ENCODE measurements at places on chromosomes 11 and 22.

DNA sequence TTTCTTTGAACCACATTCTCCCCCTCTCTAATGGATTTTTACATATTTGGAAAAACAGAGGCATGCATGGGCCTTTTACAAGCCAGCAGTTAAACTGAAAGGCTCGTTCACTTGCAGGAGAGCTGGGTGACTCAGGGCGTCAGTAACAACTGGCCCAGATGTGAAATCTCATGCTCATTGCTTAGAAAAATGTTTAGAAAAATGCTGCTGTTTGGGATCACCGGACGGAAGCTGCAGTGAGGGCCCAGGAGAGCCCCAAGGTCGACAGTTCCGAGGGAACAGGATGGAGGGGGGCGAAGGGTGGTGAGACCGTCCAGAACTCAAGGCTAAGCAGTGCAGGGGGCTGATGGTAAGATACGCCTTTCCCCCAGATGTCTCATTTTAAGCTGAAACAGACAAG lies 41.7 kb upstream of the SMTN start:
- no peak for DNase-seq

GRCh38 chr11:107050121-107050520 lies 31.8 kb upstream of the GUCY1A2 start:
- DNase-seq = no peak

DNA sequence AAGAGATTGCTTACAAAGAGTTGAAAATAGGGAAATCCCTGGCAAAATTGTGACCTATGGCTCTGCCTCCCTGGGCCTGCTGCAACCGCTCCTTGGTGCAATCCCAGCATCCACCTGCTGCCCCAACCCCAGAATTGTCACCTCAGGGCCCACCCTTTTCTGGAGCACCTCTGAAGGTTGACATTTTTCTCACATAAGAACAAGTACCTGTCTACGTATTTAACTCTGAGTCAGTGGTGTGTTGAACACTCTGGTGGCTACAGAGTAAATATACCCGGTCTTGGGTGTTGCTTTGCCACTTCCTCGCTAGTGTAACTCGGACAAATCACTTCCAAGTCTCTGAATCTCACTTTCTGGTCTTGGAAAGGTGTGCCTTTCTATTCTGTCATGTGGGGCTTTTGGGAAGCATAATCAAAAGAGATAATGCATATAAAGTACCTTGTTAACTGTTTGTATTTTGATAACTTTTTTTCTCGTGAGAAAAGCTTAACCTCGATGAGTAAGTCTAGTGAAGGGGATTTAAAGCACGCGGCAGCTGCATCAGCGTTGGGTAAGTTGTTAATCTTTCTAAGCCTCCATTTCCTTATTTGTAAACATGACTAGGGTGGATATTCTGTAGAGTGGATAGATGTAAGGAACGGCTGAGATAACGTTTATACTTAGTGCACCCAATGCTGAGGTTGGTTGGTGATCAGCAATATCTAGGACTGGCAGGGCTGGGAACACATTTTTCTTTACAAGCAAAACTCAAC lies 881.2 kb downstream of the OPCML start:
- DNase-seq = no peak

DNA sequence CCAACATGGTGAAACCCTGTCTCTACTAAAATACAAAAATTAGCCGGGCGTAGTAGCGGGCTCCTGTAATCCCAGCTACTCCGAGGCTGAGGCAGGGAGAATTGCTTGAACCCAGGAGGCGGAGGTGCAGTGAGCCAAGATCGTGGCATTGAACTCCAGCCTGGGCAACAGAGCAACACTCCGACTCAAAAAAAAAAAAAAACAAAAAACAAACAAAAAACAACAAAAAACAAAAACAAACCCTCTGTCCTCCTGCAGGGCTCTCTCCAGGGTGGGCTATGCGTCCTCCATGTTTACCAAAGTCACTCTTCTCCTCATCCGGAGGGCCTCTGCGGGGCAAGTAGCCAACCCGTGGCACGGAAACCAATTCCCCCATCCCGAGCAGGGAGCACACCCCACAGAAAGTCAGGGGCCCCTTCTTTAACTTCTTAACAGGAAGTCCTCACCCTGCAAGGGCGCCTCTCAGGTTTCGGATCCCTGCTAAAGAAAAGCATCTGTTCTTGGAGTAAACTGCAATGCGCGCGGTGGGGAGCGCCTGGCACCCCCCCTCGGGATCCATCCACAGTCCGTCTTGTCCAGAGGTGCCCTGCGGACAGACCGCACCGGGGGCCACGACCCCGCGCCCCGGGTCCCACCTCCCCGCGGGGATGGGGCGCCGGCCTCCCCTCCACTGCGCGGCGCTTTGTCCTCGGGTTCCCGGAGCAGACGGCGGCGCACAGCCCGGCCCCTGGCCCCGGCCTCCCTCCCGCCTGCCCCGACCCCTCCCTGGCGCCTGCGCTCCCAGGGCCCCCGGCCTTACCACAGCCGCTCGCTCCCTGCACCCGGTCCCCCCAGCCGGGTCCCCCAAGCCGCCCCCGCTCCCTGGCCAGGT lies 712 bp downstream of the CERK start:
- no peak for DNase-seq

DNA sequence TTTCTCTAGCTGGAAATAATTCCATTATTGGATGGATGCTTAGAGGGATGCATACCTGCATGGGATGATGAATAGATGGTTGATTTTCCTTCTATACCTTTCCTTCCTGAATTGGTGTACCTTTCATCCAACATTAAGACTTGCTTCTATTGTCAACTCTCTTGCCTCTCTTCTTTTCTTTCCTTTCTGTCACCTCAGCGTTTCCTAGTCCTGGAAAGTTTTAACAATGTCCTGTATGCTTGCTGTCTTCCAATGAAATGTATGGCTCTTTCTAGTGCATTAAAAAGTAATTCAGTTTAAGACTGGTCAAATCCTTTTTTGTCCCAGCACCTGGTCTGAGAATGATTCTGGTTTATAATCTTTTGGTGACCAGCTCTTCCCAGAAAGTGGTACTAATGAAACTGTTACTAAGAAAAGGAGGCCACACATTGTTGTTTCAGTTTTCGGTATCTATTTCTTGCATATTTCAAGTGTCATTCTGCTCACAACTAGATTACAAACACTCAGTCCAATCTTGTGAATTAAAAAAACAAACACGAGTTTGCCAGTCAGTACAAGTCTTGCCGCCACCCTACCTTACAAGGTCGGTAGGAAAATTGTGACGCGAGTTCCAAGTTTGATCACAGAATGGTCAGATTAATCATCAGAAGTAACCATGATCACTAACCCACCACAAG lies 8.0 kb downstream of the POU2AF1 start:
- DNase-seq = no peak

DNA sequence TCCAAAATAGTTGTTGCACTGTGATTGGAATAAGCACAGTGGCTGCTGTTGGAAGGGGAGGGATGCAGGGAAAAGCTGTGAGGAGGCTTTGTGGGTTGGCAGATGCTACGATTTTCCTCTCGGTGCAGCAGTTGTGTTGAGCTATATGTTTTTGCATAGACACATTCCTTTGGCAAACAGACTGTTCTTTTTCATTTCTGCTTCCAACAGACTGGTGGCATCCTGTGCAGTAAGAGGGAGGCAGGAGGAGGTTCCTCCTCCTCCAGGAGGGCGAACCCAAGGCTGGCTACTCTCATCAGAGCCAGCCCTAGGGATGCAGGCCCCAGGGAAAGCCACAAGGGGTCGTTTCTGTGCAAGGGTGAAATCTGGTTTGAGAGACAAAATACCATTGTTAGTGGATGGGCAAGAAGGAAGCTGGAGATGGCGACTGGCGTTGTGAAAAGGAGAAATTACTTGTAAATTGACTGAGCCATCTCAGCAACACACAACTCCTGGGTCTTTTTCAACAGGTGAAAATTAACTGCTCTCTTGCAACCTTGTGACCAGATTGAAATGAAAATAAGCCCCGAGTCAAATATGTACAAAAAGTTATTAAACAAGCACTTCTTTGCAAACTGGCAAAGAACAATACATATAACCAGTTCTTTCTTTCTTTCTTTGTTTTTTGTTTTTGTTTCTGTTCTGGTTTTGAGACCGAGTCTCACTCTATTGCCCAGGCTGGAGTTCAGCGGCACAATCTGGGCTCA lies 26.5 kb upstream of the UBASH3B start:
- peak; percentile 39 for DNase-seq

GRCh38 chr11:128343135-128343514 lies 244.2 kb downstream of the ETS1 start:
- DNase-seq = no peak

GRCh38 chr22:11253000-11253511 lies 4274.9 kb upstream of the OR11H1 start:
- DNase-seq = no peak

GRCh38 chr11:126140926-126141280 lies 70.5 kb downstream of the RPUSD4 start:
- DNase-seq = no peak

- no peak for DNase-seq
Measured at GRCh38 chr11:124801014-124801413, 808 bp upstream of the MSANTD2 start.

GRCh38 chr11:103659743-103660142 lies 376.7 kb upstream of the DDI1 start:
- DNase-seq = no peak

DNA sequence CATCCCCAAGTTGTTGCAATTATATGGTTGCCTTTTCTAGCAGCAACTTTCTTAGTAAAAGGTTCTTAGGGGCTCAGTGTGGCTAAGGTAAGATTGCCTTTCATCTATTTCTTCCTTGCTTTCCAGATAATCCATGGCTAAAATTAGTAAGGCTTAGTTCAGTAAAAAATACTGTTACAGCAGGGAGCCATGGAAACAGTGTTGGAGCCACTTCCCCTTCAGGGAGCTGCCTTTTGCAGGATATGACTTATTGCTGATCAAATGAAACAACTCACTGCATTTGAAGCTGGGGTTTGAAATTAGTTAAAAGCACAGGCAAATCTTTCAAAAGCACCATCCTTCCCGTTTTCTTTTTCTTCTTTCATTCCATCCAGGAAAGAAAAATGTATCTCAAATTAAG lies 184.3 kb downstream of the C11orf87 start:
- DNase-seq = no peak
